ENCODE measurements at places on chromosomes 6 and 20.

GRCh38 chr6:144870782-144871181 lies 585.6 kb downstream of the UTRN start:
- DNase-seq = no peak

- DNase-seq = no peak
These were observed 50.1 kb upstream of the SMOC2 start for GRCh38 chr6:168390749-168391420.

- DNase-seq = no peak
These were observed 655.9 kb upstream of the MAN1A1 start for GRCh38 chr6:120005292-120005976.

GRCh38 chr6:17156112-17156921 lies 54.5 kb downstream of the STMND1 start:
- peak; percentile 53 for DNase-seq

DNA sequence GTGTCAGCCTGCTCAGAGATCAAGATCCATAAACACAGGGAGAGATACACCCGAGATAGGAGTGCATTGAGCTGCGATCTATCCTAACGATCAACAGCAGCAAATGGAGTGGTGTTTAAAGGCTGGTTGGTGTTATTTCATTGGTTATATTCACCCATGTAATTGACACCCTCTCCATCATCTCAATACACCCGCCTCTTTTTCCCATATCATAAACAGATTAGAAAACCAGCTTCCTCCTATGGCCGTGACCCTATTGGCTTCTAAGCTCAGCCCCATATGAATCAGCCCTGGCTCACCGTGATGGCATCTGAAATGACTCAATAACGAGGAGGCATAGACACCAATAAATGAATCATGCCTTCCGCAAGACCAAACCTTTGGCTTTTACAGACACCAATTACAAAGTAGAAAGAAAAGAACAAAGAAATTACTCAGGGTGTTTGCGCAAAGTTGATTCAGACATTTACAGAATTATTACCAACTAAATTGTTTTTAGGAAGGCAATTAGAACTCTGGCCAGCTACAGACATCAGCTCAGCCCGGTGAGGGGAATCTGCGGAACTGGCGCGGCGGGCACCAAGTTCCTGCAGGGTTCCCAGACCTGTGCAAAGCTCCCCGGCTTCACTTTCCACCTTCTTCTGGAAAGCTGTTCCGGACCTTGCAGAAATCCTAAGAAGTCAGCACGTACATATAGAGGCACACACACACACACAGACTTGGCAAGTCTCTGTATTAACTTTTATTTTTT lies 11.5 kb downstream of the PMEPA1 start:
- peak; percentile 43 for DNase-seq

DNA sequence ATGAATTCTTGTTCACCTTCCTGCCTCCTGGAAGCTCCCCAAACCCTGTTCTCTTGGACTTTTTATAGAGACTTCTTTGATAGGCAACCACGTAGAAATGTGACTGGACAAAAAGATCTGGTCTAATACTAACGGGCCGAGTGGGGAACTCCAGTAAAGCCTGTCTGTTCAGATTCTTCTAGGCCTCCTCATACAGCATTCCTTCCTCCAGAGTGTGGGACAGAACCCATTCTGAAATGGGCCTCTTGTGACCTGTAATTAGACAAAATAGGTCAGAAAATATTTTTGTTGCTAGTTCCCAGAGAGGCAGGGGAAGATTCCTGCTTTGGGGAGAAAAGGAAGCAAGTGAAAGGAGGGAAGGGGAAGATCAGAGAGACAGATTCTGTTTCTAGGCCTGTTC lies 374.3 kb downstream of the CDH26 start:
- DNase-seq = no peak

DNA sequence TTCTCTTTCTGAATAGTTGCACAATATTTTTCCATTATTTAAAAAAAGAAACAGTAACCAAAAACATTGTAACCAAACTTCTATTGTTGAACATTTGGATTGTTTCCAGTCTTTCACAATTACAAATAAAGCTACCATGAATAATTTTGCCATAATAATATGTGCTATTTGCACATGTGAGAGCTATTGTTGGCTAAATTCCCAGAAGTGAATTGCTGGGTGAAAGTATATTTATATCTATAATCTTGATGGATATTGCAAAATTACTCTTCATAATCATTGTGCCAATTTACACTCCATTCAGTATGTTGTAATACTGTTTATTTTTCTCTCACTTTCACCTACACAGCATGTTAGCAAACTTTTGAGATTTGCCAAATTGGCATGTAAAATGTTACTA lies 36.6 kb upstream of the SLC22A16 start:
- DNase-seq = no peak

DNA sequence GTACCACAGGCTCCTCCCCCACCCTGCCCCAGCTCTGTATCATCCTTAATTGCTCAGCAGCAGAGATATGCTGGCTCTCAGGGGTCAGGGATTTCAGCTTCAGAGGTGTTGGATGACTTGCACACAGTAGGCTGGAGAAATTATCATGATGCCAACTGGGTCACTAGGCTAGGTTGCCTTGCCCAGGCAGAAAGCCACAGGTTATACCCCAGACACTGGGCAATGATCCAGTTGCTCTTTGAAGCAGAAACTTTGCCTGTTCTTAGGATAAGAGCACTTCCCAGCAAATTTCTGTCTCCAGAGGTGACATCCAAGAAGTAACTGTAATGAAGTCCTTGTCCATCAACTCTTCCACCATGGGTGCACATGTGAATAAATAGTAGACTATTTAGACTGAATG lies 38.3 kb upstream of the SCML4 start:
- DNase-seq = no peak

- DNase-seq = no peak
These were observed 157.6 kb downstream of the MCHR2 start for GRCh38 chr6:99836471-99836870.

GRCh38 chr6:91653895-91654294 lies 1067.0 kb upstream of the MAP3K7 start:
- DNase-seq = no peak

DNA sequence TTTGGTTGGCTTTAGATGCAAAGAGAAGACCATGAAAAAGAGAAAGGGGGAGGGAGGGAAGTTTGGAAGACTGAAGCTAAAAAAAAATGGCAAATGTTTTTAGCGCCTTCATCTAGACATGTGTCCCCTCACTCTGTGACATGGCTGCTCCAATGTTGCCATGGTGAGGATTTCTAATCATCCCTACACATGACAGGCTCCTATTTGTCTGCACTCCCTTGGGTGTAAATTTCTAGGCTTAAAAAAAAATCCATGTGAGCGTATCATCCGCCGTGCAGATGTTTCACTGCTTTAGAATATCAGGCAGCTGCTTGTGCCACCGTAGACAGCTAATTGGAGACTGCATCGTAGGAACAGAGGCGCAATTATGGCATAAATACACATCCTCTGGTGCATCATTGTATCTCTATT lies 761.1 kb upstream of the MMS22L start:
- no peak for DNase-seq

DNA sequence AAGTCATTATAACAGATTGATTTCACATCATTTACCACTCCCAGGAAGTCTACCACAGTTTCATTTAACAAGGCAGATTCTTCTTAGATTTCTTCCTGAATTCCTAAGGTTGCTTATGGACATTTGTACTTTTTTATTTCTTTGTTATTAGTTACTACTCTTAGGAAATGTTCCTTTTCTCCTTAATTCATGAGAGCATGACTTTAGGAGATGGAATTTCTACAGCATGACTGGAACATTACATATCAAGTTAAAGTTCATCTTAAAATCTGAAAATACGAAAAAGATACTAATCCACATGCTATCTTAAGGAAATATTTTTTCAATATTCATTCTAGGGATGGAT lies 22.3 kb downstream of the CNKSR3 start:
- DNase-seq = no peak

DNA sequence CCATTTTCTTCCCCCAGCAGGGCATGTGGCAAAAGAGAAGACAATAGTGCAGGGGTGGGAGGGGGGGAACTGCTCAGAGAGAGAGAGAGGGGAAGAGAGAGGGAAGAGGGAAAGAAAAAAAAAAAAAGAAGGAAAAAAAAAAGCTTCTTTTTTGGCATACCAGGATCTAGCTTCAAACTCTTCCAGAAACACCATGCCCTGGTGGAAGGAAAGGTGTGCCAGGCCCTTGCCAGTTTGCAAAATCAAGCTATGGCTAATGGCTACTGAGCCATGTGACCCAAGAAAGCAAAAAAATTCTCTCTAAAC lies 326 bp downstream of the ZMYND8 start:
- DNase-seq = no peak

DNA sequence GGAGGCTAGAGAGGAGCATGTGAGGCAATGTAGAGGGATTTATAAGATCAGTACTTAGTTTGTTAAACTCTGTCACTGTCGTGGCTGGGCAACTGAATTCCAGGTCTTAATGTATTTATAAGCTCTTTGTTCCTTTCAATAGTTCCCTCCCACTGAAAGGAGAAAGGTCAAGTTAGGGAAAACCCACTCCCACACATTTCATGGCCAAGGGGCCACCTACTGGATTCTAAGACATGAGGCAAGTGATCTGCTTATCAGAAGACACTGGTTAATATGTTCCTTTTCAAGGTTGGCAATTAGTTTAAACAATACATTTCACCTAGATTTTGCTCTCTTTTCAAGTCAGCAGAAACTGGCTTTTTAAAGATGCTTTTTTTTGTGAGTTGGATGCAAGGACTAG lies 5.4 kb upstream of the GSTA5 start:
- DNase-seq = no peak

- DNase-seq = no peak
These were observed 31.3 kb upstream of the GRM4 start for GRCh38 chr6:34177181-34177591.

DNA sequence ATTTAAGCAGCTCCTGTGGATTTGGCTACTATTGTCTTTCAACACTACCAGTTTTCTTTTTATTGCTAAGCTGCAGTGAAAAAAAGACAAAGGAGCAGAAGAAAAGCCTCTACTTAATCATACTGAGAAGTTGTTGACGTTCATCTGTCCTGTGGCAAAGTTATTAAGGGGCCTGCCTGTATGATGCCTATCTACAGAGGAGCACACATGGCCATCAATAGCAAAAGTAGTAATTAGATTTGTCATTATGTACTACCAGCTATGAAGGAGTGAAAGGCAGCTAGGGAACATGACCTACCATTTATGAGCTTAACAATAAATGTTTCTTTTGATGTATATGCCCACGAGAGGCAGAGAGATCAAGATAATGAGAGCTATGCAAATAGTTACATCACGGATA lies 620.9 kb downstream of the PHF3 start:
- no peak for DNase-seq

GRCh38 chr20:51725584-51726176 lies 42.5 kb downstream of the ATP9A start:
- DNase-seq = no peak

DNA sequence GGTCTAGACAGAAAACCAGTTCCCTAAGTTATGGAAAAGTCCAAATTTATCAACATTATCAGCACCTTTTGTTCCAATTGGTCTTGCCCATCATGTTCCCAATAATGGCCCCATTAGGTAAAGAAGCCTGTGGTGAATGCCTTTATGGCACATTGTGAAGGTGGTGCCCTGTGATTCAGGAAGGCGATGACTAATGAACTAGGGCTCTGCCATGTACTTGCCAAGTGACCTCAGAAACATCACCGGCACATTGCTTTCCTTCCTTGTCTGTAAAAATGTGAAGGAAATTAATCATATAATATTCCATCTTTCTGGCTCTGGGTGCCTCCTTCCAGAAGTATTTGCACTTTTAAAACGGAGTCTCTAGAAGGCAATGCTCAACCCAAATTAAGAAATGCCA lies 132.3 kb downstream of the UNC5CL start:
- DNase-seq = no peak

- no peak for DNase-seq
These were observed 161.5 kb upstream of the ADGRB3 start for GRCh38 chr6:68473433-68474210.

- no peak for DNase-seq
These were observed 35.0 kb downstream of the FAM50B start for GRCh38 chr6:3884007-3884745.
